NCI-H524 (cell line): ENCODE measurements at places on chromosomes 7 and 10.

DNA sequence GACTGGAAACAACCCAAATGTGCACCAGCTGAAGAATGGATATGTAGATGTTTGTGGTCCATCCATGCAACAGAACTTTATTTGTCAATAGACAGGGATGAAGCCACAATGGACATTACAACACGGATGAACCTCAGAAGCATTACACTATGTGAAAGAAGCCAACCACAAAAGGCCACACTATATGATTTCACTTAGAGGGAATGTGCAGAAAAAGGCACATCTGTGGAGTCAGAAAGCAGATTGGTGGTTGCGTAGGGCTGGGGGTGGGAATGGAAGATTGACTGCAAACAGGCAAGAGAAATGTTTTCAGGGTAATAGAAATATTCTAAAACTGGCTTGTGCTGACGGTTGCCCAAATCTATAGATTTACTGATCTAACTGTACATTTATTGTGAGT, 34.3 kb upstream of the WASHC2A start:
- no peak for DNase-seq

- no peak for DNase-seq
These were observed 224.1 kb downstream of the DOCK4 start for GRCh38 chr7:111982133-111982532.

- peak; percentile 53 for DNase-seq
These were observed 121.5 kb downstream of the TNS3 start for GRCh38 chr7:47460251-47460989.

DNA sequence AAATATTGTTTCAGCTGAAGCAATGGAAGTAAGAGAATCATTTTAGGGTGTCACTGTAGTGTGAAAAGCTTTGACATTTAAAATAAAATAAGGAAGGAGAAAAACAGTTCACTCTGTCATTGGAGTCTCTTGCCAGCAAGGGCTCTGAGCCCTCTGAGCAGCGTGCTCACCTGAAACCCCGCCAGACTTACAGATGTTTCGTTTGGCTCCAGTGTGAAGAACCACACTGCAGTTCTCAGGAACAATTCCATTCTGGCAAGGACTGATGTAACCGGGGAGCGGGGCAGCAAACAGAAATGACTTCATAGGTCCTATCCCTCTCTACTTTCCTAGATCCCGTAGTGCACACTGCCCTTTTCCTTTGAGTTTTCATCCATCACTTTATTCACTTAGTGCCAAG, 164.3 kb downstream of the CELF2 start:
- no peak for DNase-seq

DNA sequence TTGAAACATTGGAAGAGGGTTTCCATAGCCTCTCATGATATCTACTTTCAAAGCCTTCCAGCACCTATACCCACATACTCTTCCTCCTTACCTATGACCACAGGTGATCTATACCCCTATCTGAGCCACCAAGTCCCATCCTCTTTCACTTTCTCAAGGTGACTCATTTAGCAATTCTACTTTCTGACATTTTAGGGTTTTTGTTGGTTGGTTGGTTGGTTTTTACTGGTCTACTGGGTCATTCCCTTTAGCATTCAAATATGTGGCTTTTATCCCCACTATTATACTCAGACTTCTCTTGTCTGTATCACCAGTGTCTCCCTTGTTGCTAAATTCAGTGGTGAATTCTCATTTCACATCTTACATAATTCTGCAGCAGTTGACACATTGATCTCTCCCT, 130.4 kb upstream of the STEAP4 start:
- no peak for DNase-seq

GRCh38 chr10:133274751-133275683, 1.7 kb downstream of the ADAM8 start:
- no peak for DNase-seq

DNA sequence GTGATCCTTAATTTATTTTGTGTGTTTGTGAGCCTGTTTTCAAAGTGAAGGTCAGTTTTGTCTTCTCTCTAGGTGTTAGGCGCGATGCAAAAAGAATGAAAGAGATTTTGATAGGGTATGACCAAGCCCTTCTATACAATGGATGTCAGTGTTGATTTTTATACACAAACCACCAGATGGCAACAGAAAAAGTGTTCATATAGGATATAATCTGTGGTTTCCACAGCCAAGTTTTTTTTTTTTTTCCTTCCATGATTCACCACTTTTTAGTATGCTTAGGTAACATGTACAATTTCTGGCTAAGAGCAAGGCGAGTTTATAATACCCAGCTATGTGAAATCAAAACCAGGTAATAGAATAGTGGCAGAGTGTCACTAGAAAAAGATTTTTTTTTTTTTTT, 8.1 kb downstream of the SDK1 start:
- peak; percentile 17 for DNase-seq

DNA sequence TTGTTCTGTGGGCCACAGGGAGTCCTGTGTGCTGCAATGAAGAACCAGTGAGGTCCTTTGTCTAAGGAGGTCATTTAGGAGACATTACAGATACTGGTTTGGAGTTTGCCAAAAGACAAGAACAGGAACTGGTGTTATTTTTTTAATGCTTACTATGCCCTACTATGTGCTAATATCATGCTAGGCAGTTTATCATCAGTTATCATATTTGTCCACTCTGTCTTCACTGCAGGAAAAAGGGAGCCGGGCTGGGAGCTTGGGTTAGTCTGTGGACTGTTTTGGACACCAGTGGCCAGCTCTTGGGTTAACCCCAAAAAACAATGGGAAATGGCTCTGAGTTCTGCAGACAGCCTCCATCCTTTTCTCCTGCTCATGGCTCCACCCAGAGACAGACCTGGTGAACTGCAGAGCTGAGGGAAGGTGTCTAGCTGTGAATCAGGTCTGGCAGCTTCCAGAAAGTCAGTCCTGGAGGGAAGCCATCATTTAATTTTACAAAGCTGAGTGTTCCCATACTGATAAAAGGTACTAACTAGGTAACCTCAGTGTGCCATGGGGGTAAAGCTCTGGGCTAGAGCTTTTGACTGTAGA, 101.2 kb upstream of the ZNF746 start:
- no peak for DNase-seq

- no peak for DNase-seq
These were observed 9.5 kb downstream of the SLC13A1 start for GRCh38 chr7:123190109-123190831.

GRCh38 chr7:43076189-43076605, 36.2 kb upstream of the HECW1 start:
- no peak for DNase-seq

GRCh38 chr7:1040790-1041189, 3.6 kb upstream of the GPR146 start:
- peak; percentile 64 for DNase-seq

DNA sequence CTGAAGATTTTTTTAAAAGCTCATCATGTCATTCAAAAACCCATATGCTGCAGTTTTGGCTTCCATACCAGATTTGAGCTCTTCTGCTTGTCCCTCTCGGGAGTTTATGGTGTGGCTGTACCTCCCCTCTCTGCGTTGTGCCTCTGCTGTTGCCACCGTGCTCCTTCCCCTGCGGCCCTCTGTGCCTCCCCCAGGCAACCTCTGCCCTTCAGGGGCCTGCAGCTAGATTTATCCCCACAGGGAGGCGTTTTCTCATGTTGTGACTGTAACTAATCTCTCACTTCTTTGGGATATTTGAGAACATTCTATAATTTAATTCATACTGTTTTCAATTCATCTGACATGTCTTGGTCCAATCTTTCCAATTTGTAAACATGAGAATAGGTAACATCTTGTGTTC, 52.7 kb downstream of the TASOR2 start:
- DNase-seq = no peak

- no peak for DNase-seq
These were observed 36.3 kb downstream of the MET start for GRCh38 chr7:116708248-116708647.

- DNase-seq = no peak
These were observed 222.4 kb upstream of the ANKRD30A start for GRCh38 chr10:36903040-36903439.

GRCh38 chr7:93119191-93119905, 1.6 kb upstream of the SAMD9 start:
- no peak for DNase-seq

- DNase-seq = no peak
These were observed 10.0 kb upstream of the STK31 start for GRCh38 chr7:23700046-23700445.

DNA sequence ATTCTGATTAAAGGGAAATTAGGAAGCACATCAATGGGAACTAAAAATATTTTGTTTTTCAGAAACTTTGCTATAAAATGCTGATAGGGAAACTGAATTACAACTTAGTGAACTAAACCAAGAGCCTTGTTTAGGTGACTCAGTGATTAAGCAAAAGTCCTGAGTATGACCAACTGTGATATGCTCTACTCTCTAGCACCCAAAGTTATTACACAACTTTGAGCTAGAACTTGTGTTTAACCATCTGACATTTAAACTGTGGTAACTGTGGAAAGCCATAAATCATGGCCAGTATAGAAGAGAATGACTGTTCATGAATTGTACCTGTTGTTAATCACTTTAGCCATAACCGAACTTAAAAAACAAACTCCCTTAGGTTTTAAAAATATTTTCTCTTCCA, 127.4 kb downstream of the ZNF365 start:
- no peak for DNase-seq
